Suppressor macrophage treated with lipopolysaccharide for 1 hour (primary cell): ENCODE measurements at places on chromosomes 6 and 20.

DNA sequence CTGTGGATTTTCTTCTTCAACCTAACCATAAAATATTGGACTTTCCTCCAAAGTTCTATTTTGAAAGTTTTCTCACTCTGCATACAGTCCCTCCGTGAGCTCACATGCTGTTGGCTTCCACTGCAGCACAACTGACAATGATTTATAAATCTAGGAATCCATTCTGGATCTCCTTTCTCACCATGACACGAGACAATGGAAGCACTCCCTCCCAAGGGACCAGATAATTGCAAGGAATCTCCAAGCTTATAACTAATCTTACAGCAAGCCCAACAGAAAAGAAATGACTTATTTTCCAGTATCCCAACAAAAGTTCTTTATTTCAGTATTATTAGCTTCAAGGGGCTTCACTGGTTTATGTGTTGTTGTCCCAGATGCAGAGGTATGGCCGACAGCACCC, 729.0 kb downstream of the RFPL4B start:
- DNase-seq = no peak

DNA sequence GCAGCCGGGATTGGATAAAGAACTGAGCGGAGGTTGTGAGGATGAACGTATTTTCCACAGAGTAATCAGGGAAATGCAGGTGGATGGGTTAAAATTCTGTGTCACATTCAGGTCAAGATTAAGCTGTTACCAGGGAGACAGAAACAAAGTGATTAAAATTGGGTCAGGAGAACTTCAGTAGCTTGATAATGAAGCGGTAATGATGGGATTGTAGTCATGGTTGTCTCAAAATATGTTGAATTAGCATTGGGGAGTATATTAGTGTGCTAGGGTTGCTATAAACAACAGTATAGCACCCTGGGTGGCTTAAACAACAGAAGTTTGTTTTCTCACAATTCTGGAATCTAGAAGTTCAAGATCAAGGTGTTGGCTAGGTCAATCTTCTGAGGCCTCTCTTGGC, 155.5 kb downstream of the GJA1 start:
- no peak for DNase-seq

GRCh38 chr6:760982-761955, 68.3 kb upstream of the EXOC2 start:
- DNase-seq = no peak

GRCh38 chr20:8562356-8562755, 430.3 kb downstream of the PLCB1 start:
- no peak for DNase-seq

DNA sequence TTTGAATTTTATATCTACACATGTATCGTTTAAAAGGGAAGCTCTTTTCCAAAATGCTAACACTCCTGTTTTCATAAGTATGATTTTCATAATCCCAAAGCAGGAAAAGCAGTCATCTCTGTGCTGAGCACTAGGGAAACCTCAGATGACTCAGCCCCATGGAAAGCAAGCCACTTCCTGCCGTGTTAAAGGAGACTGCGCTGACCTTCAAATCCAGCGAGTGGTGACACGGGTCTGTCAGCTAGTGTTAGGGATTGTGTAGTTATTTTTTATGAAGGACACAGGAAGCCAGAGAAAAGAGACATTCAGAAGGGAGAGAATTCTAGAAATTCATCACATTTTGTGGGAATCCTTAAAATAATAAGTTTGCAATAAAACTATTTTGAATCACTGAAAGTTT, 57.0 kb upstream of the CD93 start:
- DNase-seq = peak; percentile 95

GRCh38 chr6:154528310-154528915, 17.9 kb upstream of the CNKSR3 start:
- no peak for DNase-seq

GRCh38 chr20:63567136-63567385, 7.0 kb downstream of the HELZ2 start:
- no peak for DNase-seq

GRCh38 chr20:49615401-49616153, 47.6 kb upstream of the PTGIS start:
- no peak for DNase-seq

GRCh38 chr6:28474441-28475219, 31.3 kb upstream of the ZSCAN23 start:
- peak; percentile 35 for DNase-seq

DNA sequence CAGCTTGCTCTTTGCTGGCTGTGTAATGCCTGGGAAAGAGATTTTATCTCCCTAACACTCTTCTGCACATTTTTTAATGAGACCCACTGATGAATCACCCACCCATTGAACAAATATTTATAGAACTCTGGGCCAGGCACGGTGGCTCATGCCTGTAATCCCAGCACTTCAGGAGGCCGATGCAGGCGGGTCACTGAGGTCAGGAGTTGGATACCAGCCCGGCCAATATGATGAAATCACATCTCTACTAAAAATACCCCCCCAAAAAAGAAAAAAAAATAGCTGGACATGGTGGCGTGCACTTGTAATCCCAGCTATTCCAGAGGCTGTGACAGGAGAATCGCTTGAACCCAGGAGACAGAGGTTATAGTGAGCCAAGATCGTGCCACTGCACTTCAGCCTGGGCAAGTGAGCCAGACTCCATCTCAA, 82.1 kb upstream of the SIRPA start:
- peak; percentile 68 for DNase-seq

DNA sequence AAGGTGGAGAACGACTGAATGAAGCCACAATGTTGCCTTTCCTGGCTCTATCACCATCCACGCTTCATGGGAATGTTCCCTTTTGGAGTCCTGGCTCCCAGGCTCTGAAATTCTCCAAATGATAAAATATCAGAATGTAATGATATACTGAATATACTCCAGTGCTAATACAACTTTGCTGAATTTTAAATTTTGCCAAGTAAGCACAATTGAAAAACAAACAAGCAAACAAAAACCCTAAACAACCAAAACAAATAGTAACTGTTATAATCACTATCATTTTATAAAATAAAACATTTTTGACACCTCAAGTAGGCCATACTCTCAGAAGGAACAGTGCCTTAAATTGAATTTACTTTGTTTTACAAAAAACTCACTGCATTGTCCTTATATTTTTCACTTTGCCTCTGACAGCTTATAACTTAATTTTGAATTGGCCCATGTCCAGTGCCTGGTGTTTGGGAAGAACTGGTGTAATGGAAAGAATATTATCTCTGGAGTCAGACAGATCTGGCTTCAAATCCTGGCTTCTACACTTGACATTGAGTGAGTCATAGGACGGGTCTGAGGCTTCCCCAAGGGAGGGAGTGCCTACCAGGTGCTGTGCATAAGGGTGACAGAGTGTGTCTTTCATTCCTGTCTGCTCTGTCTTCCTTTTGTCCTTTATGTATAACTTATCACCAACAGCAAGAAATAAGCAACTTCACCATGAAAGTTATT, 698.3 kb downstream of the EPM2A start:
- no peak for DNase-seq

- peak; percentile 29 for DNase-seq
These were observed 167.6 kb upstream of the CST7 start for GRCh38 chr20:24781418-24781980.

DNA sequence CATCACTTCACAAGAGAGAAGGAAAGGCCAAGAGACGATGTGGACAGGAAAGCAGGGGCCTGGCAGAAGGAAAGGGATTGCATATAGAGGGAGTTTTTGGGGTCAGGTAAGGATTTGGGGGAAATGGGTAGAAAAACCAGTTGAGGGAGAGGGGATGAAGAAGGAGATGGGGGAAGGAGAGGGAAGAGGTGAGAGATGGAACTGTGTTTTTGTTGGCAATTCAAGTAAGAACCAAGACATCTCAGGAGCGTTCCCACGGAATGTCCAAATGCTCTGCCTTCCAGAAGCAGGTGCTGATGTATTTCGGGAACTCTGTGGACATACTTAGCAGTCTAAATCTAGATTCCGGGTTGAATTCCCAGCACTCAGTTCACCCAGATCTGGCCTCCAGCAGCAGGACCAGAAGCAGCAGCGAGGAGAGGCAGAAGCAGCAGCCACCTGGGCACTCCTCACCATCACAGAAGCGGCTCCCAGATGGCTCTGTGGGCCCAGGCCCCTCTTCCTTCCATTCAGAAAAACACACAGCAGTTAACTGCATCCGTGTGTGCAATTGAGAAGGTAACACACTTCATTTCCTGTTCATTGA, 88.8 kb downstream of the DZANK1 start:
- no peak for DNase-seq

DNA sequence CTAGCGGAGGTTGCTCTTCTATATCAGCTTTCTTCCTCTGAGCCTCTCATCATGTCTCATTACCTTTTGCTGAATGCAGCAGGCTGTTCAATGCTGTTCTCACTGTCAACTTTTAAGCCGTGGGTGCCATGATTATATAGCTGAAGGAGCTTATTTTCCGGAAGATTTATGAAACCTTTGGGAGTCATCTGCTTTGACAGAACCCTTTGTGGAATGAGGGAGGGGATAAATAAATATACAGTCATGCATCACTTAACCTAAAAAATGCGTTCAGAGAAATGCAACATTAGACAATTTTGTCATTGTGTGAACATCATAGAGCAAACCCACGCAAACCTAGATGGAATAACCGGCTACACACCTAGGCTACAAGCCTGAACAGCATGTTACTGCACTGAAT, 102.2 kb upstream of the AKAP12 start:
- no peak for DNase-seq

- DNase-seq = no peak
These were observed 7.9 kb downstream of the GNL1 start for GRCh38 chr6:30548375-30548774.

- no peak for DNase-seq
These were observed 39.6 kb downstream of the RNF217 start for GRCh38 chr6:125001684-125002405.

- no peak for DNase-seq
These were observed 81.7 kb downstream of the CDH22 start for GRCh38 chr20:46226602-46227001.

GRCh38 chr20:35088231-35089145, 4.1 kb downstream of the TRPC4AP start:
- DNase-seq = peak; percentile 60

DNA sequence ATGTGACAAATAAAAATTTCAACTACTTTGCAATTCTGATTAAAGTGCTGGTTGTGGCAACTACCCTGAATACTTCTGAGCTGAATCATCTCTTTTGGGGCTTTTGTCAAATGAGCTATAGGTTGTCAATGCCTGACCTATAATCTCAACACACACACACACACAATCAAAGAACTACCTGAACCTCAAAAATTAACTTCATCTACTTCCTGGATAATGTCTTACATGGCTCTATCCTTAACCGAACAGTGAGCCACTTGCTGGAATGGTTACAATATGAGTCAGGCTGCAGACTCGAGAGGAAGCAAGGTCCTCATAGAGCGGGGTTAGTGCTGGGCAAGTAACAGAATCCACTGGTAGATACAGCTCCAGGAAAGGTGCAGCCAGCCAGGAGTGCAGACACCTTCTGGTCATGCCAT, 70.6 kb upstream of the DST start:
- no peak for DNase-seq

DNA sequence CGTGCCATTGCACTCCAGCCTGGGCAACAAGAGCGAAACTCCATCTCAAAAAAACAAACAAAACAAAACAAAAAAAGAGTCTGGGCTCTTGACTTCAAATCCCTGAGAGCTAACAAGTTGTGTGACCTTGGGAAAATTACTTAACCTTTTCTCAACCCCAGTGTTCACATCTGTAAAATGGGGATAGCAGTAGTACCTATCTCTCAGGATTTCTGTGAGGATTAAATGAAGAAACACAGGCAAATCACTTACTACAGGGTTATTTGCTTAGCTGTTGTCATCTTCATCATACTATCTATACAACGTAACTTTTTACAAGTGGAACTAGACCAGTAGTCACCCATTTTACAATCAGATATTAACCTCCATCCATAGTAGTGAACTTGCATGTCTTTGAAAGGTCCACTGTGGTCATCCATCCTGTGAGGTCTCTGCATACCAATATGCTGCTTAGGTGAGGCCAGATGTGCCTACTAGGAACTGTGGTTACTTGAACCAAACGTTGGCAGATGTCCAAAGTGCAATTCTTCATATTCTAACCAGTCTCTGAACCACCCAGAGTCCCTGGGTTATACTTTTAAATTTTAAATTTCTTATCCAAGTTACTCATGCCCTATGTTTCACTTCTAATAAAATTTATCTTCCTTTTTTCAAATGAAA, 128.9 kb upstream of the BEND3 start:
- no peak for DNase-seq

GRCh38 chr6:35216412-35216732, 2.6 kb downstream of the SCUBE3 start:
- DNase-seq = no peak

DNA sequence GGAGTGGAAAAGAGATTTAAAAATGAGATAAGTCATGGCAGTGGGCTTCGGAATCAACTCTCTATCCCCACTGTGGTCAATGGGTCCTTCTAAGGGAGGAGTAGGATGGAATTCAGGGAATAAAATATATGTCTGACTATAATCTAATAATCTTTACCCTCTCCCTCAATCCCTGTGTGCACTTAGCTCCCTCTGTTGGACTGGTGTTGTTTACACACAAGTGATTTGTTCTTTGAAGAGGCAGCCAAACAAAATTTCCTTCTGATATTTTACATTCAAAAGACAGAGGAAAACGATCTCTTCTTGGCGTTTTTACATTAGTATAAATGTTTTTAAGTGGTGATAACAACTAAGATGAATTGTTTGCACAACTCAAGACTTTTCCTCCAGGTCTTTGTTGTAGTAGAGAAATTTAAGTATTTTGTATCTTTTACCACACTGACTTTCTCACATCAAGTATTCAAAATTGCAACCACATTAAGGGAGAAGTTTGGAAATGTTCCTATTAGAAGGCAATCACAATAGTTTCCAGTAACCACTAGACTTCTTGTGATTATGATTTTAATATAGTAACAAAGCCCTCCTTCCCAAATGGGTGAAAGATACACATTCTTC, 317.8 kb downstream of the CENPW start:
- no peak for DNase-seq

DNA sequence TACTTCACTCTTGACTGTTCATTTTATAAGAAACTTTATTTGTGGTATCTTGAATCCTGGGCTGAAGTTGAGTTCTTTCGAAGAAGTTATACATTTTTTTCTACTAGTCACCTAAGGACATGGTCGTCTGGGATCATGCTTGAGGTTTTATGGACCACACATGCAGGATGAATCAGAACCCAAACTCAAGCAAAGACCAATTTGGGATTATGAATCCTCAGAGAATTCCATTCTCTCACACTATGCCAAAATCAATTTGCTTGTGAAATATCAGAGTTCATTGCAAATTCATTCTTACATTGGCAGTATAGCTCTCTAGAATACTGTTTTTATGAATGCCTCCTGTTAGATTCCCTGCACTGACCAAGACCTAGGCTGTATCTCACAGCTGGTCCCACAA, 114.3 kb upstream of the HDAC2 start:
- DNase-seq = no peak

- peak; percentile 49 for DNase-seq
These were observed 9.9 kb downstream of the BCL2L1 start for GRCh38 chr20:31712564-31713311.
